ENCODE measurements at places on chromosomes 12 and 14.

DNA sequence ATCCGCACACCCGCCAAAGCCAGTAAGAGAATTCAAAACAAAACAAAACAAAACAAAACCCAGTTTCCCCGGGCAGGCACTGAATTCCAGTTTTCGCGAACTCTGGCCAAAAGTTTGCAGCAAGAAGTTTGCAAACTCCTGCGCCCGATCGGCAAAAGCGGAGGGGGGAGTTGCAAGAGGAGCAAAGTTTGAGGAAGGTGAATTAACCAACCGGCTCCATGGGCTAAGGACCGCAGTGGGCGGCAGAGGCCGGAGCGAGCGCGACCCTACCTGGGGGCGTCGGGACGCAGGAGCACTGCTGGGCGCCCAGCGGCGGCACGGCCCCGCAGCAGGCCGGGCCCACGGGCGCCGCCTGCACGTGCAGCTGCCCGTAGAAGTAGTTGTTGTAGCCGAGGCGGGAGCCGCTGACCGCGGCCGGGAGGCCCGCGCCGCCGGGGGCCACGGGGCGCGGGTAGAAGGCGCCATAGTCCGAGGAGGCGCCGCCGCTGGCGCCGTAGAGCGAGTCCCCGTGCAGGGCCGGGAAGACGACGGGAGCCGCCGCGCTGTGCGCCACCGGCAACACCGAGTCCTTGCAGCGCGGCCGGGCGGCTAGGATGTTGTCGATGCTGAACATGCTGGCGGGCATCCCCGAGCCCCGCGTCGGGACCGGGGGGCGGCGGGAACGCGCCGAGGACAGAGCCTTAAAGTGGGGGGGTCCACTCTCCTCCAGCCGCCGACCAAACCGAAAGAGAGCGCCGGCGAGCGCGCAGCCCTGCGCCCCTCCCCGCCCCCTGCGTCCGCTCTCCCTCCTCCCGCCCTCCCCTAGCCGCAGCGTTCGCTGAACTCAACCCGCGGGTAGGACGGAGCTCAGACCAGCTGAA lies at the start of gene GSC:
GSC (minus strand) TSS at position 723 of the 860 bp plus-strand sequence; CDS start at position 625, 98 bp downstream.
- DNase-seq, result no peak

GRCh38 chr12:108121728-108122471 lies 7.2 kb upstream of the WSCD2 start:
- DNase-seq, result no peak

DNA sequence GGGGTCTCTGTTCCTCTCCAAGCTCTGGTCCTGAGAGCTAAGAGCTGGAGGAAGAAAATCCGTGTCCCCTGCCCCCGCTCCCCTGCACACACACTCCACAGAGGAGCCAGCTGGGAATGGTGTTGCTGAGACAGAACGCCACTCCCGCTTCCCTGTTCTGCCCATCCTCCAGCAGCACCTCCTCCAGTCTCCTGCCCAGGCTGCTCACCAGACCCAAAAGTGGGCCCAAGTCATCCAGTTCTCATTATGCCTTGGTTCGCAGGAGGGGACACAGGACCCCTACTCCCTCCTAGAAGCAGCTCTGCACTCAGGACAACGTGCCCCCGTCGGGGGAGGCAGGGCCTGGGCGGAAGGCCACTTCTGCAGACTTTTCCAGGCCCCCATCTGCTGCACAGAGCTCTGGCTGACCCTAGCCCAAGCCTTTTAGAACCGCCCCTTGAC lies 830 bp upstream of the TRMT61A start:
- DNase-seq, result no peak

DNA sequence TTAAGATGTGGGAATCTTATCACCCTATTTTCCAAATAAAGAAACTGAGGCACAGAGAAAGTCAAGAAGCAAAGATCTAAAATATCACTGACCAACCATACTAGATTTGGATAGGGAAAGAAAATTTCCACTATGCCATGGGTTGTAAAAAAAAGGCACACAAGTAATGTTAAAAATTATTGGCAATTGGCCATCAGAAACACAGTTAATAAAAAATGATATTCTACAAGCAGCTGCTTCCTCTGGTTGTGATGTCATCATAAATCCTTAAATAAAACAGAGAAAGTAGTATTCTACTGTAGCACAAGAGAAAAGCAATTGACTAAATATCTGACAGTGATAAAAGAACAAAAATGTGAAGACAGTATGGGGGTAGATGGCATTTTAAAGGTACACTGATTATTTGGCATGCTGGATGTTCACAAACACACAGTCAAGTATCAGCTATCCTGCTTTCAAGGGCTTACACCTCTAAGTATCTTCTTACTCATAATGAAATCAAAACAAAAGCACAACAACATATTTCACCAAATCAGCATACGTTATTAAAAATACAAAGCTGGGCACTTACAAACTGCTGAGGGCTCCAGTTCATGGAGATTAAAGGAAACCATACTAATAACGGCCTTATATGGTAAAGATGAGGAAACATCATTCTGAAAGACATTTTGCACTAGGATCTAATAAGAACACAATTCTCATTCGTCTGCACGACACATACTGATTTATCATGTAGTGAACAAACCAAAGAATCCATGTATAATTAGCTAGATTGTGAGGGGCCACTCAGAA lies 45.7 kb downstream of the CORO1C start:
- no peak for DNase-seq

DNA sequence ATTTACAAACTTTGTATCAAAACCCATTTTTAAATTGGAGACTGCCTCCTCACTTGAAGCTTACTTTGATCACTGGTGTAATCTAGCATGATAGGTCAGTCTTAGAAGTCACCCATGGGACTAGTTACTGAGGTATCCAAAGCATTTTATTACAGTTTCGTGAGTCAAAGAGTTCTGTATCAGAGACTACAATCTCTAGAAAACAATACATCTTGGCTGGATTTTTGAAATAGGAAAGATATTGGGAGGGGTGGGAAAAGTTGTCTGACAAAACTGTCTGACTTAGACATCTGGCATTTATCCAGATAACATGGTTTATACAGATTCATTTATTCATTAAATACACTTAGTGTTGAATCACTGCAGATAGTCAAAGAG lies 173.5 kb upstream of the PDZRN4 start:
- no peak for DNase-seq

DNA sequence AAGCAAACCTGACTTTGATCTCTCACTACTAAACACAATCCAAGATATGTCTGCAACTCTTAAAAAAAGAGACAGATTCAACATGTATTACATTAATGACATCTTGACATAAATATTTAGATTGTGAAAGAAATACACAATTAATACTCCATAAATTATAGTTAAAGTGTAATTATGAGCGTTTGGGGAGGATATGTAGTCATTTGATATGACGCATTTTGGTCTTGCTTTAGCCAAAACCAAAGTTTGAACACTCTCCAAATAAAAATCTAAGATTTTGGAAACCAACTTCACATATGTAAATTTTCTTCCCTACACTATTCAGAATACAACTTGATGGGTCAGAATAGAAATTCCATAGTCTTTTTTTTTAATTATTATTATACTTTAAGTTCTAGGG lies 1257.6 kb downstream of the SLC16A7 start:
- DNase-seq, result no peak

DNA sequence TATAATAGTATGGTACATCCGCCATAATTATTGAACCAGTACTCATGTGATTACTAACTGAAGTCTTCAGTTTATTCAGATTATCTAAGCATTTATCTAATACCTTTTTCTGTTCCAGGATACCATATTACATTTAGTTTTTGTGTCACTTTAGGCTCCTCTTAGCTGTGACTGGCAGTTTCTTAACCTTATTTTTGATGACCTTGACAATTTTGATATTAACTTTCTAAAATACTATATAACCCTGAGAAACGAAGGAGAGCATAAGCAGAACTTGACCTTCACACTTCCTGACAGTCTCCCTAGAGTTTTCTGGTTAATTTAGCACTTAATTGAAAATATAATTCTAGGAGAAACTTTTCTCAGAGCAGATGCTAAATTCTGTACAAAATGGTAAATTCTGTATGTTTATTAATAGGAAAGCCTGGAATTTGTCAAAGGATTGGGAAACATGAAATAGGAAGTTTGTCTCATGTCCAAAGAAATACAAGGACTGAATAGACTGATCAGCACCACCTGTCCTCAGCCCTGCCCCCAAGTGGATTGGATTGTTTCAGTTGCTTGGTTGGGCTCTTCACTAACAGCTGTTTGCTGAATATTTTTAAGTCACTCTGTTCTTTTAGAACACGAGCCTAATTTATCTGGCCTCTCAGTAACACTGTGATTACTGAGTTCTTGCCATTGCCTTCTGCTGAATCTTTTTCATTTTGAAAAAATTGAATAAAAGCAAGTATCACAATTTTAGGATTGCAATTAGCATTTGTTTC lies 6.0 kb downstream of the BICDL1 start:
- no peak for DNase-seq

GRCh38 chr14:21924479-21924878 lies 250.9 kb upstream of the OR4E1 start:
- no peak for DNase-seq

- DNase-seq, result no peak
Observed at GRCh38 chr12:12704593-12705230, 8.7 kb upstream of the GPR19 start.

Data from GM13976 (cell line).